ENCODE measurements at places on chromosomes 5 and 9.

- DNase-seq: no peak
Observed at GRCh38 chr9:24464319-24464951, 81.3 kb downstream of the IZUMO3 start.

GRCh38 chr5:98173334-98173733 lies 600.1 kb upstream of the RGMB start:
- DNase-seq: peak; percentile 47

DNA sequence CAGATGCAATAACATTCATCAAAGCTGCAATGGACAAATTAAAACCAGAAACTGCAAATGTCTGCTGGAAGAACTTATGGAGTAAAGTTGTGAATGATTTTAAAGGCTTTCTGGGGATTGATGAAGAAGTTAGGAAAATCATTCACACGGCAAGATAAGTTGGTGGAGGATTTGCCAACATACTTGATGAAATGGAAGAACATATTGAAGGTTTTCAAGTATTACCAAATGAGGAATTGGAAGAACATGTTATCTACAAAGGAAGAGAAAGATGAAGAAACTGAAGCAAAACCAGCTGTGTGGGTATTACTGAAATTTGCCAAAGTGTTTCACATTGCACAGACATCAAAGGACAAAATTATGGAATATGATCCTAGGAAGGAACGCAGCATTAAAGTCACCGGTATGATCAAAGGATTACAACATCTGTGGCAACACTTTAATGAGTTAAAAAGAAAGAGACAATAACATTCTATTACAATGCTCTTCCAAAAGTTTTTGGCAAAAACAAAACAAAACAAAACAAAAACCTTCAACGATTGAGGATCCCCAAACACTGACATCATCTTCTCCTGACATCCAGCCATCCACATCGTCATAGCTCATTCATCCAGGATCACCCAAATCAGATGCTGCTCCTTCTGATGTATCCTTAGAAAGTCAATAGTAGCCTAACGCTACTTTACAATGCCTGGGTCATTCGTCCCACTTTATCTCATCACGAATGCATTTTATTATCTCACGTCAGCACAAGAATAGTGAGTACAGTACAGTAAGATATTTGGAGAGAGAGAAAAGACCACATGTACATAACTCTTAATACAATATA lies 61.3 kb upstream of the SMC5 start:
- no peak for DNase-seq

- no peak for DNase-seq
Observed at GRCh38 chr5:66945389-66946349, 250.9 kb downstream of the CD180 start.

DNA sequence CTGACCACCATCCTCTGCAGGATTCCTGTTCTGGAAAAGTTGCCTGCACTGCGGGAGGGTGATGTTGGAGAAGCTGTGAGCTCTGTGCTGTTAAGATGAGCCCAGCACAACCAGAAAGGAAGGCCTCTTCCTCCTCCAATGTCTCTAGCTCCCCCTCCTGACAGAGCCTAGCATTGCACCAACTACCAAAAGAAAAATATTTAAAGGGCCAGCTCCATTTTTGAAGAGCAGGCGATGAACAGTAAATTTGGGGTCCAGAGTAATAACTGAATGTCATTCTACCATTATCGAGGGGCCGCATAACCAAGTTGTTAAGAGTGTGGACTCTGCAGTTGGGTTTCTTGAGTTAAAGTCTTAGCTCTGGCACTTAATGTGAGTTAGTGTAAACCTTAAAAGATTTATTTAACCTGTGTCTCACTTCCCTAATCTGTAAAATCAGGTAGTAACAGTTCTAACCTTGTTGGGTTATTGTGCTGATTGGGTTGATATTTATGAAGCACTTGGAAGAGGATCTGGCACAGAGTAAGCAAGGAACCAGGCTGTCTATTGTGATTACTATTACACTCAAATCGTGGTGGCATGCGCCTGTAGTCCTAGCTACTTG lies 3.9 kb downstream of the TEX53 start:
- DNase-seq: peak; percentile 78

DNA sequence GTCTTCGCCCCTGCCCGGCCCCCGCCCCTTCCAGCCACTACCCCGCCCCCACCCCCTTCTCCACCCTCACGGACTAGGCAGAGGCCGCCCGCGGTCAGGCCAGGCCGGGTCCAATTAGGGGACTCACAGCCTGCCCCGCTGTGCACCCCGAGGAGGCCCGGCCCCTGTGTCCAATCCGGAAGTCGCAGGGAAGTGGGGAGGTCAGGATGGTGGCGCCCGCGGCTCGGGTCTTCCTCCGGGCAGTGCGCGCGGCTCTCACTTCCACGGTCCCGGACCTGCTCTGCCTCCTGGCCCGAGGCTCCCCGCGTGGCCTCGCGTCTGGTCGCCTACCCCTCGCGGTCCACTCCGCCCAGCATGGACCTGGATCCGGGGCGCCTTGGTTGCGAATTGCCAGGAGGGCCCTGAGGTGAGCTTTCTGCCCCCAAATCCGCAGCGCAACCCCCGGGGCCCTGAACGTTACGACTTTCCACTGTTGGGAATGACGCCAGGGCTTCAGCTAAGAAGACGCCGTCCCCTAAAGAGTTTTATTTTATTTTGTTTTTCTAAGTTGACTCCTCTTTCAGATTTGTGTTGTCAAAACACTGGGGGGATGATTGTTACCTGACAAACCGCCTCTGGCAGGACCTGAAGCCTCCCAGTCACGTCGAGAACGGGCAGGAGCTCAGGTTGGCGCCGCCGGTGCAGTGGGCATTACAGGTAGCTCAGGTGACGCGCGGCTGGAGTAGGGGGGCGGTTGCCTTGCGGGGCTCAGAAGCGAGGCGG lies 763 bp upstream of the IRX2 start:
- DNase-seq: peak; percentile 68

DNA sequence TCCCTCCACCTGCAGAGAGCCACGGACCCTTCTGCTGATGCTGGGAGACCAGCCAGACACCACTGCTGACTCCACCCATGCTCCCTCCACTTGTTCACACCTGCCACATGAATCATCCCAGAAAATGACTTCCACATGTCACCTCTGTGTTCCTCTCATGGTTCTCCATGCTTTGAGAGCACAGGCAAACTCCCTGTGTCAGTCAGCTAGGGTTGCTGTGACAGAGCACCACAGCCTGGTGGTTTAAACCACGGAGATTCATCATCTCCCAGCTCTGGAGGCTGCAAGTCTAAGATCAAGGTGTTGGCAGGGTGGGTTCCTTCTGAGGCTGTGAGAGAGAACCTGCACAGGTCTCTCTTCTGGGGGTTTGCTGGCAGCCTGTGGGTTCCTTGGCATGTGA lies 381.4 kb downstream of the GADD45G start:
- DNase-seq: no peak

DNA sequence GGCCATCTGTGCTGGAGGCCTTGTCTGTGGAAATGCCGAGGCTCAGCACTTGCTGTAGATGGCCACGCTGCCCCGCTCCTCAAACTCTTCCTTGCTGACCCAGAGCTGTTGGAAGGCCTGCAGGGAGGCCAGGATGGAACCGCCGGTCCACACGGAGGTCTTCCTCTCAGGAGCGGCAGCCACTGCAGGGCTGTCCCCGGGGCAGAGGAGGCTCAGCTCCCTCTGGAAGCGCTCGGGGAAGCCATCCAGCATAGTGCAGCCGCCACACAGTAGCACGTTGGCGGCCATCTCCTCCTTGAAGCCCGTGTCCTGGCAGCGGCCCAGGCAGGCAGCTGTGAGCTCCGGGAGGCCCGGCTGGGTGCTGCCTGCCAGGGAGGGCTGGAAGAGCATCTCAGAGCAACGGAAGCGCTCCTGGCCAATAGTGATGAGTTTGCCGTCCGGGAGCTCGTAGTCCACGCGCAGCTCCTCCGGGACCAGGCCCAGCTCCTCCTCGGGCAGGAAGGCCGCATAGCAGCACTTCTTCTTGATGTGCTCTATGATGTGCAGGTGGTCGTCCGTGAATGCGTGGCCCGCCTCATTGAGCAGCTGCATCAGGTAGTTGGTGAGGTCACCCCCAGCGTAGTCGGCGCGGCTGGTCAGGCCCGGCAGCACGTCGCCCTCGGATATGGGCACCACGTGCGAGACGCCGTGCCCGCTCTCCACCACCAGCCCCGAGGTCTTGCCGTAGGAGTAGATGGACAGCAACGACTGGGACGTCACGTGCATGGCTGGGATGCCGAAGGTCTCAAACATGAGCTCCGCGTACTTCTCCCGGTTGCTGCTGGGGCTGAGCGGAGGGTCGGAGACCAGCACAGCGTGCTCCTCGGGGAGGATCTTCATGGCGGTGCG lies 901 bp downstream of the ACTL7B start:
- DNase-seq: no peak

- DNase-seq: no peak
Observed at GRCh38 chr9:92504881-92505280, 22.6 kb upstream of the ASPN start.

- DNase-seq: no peak
Observed at GRCh38 chr5:133404724-133405123, 207.6 kb downstream of the FSTL4 start.

GRCh38 chr5:146151970-146152369 lies 30.5 kb downstream of the LARS1 start:
- DNase-seq: no peak

- no peak for DNase-seq
Observed at GRCh38 chr9:113926211-113926610, 50.1 kb downstream of the ZNF618 start.

Data from AG08395 (cell line).